Colonic mucosa (tissue), 4 donors: ENCODE measurements at places on chromosomes 5 and 9. TPM values are rescaled to one million over a fixed set of nuclear protein-coding genes. Genes with fewer than 3 reads are reported as not detected.
A peak's percentile ranks its signal among the peaks of the same experiment; 100 is the strongest.

- DNase-seq, result no peak
These were observed 209.8 kb downstream of the PJA2 start for GRCh38 chr5:109199799-109200620.

- no peak for DNase-seq
These were observed 177.8 kb upstream of the PCSK5 start for GRCh38 chr9:75712700-75713099.

GRCh38 chr9:63816751-63817621, 1468.0 kb downstream of the FOXD4L5 start:
- peak; percentile 80 for DNase-seq

DNA sequence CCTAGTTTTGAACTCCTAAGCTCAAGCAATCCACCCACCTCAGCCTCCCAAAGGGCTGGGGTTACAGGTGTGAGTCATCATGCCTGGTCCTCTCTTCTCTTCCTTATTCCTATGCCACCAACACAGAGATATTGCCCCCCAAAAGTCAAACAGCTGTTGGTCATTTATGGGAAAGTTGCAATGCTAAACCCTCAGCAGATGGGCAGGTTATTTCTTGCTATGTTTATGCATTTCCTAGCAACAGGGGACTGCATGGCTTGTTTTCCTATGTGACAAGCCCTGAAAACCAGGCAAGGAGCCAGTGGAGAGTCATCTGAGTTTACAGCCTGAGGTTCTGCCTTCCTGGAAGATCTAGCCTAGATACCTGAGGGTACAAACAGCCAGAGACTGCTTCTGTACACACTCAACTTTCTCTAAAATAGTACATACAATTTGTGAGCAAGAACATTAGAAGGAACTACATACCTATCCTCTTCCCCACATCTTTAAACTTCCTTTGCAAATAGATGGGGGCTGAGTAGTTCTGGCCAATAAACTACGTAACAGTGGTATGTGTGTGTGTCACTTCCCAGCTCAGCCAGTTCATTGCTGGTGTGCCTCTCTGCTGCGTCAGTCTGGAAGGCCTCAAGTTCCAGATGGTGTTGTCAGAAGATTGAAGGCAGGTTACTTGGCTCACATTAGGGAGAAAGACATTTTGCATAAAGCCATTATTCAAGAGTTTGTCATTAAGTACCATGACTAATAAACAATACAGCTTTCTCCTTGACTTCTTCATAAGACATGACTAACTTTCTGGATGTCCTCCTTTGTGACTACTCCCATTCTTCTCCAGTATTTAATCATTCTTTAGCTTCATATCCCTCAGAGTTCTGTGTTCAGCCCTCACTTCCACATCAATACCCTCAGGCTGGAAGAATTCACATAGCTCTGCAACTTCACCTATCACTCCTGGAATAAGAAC, 65.3 kb downstream of the CSNK1A1 start:
- peak; percentile 91 for DNase-seq

GRCh38 chr5:75603371-75603770, 7.9 kb upstream of the ANKDD1B start:
- DNase-seq, result no peak

OSTF1 gene
- total RNA-seq, result 85.7 TPM
